ENCODE measurements at places on chromosomes 11 and 22.

DNA sequence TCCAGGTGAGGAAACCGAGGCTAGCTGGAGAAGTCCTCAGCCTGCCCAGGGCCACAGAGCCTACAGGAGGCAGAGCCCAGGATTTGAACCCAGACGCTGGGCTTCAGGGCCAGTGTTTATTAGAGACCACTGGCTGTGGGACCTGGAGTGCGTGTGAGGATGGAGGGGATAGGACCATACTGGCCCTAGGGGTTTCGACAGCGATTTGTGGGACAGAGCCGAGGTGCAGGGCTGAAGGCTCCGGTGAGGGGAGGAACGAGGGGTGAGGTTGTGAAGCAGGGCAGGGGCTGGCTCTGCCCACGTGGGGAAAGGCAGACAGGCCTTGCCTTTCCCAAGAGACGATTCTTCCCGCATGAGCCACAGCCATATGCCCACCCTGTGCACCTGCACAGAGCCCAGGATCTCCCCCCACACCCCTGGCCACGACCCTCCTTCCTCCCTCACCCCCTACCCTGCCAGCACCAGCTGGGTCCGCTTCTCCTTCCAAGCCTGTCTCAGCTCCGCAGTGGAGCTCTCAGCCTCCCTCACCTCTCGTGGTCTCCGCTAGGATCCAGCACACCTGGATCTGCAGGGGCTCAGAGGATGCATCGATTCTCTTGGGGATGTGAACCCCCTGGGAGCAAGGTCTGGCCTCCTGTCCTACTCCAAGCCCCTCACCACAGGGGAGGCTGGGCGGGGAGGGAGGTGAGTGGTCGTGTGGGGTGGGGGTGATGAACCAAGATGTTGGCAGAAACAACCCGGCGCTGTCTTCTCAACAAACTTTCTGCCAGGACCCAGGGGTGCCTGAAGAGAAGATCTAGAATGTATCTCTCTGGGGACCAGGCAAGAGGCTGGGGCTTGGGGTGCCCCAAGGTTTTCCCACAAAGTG, 58.4 kb downstream of the RTL6 start:
- no peak for DNase-seq

DNA sequence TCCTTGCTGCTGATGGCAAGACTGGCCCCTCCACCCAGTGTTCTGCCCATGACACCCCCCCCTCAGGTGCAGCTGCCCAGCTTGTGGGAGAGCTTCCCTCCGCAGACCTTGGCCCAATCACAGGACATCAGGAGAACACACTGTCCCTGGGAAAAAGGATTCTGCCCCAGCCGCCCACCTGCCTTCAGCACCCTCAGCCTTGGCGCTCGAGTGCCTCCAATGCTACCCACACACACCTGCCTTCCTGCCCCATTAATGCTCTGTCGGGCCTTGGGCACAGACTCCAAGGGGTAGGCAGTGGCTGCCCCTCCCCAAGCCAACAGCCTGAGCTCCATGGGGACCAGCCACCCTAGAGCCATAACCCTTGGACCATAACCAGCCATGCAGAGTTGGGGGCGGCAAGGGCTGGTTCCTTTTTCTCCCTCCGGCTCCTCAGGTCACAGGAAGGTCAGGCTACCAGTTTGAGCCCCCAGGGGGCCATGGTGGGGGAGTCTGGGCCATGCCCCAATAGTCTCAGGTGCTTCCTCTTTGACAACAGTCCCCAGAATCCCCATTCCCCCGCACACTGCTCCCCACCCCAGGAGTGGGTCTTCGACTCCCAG, 1.3 kb upstream of the ZNF70 start:
- DNase-seq, result no peak

- DNase-seq, result no peak
These were observed 170.0 kb upstream of the PDGFD start for GRCh38 chr11:104333977-104334376.

GRCh38 chr22:32339190-32340012, 18.3 kb upstream of the RFPL3 start:
- no peak for DNase-seq

DNA sequence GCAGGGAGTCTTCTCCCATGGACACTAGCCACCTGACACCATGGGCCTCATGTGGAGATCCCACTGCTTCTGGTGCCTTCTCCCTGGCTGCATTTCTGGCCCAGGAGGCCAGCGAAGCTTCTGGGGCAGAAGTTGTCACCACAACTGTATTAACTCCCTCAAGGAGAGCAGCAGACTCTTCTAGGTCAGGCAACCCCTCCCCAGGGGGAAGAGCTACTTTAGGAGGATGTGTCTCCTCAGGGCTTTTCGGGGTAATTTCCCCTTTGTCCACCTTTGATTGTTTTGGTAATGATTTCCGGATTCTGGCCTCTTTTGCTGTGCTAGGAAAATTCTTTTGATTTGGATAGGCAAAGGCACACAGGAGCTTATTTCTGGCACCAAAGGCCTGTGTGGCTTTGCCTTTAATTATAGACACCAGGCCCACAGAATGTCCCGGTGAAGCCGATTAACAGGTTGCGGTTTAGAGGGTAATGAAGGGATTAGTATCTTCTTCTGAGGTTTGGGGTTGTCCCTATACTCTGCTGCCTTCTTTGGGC, 8.9 kb upstream of the UCP2 start:
- no peak for DNase-seq

- no peak for DNase-seq
These were observed 206.1 kb upstream of the ARHGAP20 start for GRCh38 chr11:110918351-110918750.

- no peak for DNase-seq
These were observed 65.6 kb upstream of the VPREB1 start for GRCh38 chr22:22178992-22179391.

- DNase-seq, result no peak
These were observed 3.5 kb downstream of the FBLN1 start for GRCh38 chr22:45505991-45506747.

- DNase-seq, result peak; percentile 83
These were observed at the start of gene CD151 for GRCh38 chr11:832529-833113. TSS of gene CD151 (plus strand) at chr11:832952. CDS start at chr11:836070, 3,118 bp downstream.

DNA sequence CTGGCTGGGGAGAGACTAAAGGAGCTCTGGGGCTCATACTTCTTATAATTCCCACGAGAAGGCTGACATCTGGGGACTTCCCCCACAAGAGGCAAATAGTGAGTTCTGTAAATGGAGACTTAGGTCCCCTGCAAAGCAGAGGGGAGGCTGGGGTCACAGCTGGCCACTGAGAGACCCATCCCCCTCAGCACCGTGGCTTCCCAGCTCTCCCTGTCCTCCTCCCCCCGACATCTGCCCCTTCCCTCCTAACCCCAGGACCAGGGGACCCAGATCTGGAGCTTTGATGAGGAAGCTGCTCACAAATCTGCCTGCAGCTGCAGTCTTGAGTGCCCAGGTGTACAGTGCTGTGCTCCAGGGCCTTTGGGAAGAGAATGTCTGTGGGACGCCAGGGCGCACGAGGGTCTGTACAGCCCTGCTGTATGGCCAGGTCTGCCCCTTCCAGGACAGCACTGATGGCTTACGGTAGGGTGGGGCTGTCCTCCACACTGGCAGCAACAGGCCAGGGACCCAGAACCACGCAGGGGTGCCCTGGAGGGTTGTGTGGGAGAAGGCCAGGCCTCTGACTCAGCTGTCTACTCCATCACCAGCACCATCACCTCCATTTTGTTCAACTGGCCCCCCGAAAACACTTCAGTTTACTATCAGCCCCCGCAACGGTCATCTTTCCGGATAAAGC, 1.1 kb downstream of the RGL4 start:
- DNase-seq, result no peak

DNA sequence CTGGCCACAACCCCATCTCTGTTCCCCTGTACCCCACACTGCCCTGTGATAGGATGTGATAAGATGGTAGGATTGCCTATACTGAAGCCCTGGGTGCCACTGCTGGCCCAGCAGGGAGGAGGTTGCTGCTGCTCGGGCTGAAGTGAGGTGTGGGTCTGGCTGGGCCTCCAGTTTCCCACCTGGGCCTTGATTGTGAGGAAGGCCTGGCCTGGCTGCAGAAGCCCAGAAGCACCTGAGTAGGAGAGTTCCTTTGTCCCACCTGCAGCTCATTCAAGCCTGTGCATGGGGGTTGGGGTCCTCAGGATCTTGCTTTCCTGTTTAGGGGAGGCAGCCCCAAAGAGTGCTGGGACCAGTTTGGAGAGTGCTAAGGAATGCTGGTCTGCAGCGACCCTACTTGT, 3.3 kb downstream of the ST3GAL4 start:
- no peak for DNase-seq

GRCh38 chr11:86722748-86723147, 50.3 kb upstream of the ME3 start:
- DNase-seq, result no peak

GRCh38 chr22:43471606-43472135, 59.9 kb downstream of the MPPED1 start:
- no peak for DNase-seq

- DNase-seq, result no peak
These were observed 62.2 kb upstream of the ADA2 start for GRCh38 chr22:17281440-17281841.

GRCh38 chr11:108592591-108593213, 866 bp downstream of the EXPH5 start:
- peak; percentile 35 for DNase-seq

- DNase-seq, result no peak
These were observed 11.2 kb upstream of the NAV2 start for GRCh38 chr11:19701421-19701820.

DNA sequence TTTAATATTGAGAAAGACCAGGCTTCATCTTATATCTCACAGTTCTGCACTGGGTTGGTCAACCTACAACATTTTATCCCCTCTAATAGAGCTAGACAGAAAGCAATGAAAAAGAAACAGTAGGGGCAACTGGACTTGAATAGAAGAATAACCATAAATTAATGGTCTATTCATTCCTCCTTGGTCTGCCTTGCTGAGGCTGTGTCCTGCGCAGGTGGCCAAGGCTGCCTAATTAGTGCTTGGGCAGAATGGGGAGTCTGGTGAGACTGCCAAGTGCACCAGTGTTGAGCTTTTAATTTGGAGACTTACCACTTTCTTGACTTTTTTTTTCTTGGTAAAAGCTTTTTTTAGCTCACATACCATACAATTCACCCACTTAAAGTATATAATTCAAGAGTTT, 35.0 kb upstream of the SPON1 start:
- no peak for DNase-seq

Data from right hindlimb (tissue), 1 donor.